Mammary epithelial cell (primary cell): ENCODE measurements at places on chromosomes 4 and X. TPM values are rescaled to one million over a fixed set of nuclear protein-coding genes. Genes with fewer than 3 reads are reported as not detected.

Gene ATP8A1
- 0.67 TPM for total RNA-seq

DNA sequence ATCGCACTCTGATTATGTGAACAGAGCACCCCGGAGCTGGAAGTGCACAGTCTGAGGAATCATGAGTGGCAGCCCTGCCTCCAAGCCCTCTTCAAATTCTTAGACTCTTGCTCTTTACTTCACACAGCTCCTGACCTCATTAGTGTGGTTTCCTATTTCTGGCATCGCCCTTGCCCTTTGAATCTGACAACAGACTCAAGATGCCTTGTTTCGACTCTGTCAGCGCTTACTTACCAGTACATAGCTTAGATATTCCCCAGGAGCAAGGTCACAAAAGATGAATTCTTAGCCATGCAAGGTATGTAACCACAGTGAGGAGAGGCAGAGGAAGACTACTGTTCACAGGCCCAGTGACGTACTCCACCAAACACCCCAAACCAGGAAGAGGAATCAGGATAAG, 167.2 kb downstream of the KDR start:
- DNase-seq, result no peak

Gene PCDH11X
- not detected in 2 replicates for total RNA-seq

Gene PAGE4
- not detected for total RNA-seq

Gene KDR
- 1.2 TPM for total RNA-seq

DNA sequence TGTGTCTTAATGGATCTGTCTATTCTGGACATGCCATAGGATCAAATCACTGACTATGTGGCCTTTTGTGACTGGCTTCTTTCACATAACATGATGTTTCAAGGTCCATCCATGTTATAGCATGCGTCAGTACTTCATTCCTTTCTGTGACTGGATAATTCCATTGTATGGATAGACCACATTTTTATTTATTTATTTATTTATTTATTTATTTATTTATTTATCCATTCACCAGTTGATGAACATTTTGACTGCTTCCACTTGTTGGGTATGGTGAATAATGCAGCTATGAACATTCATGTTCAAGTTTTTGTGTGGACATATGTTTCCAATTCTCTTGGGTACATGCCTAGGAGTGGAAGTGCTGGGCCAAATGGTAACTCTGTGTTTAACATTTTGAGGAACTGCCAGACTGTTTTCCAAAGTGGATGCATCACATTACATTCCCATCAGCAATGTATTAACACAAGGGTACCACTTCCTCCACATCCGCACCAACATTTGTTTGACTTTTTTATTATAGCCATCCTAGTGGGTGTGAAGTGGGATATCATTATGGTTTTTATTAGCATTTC, 14.0 kb downstream of the RTL5 start:
- no peak for DNase-seq

- peak; percentile 19 for DNase-seq
Measured at GRCh38 chr4:86223472-86223871, 136.4 kb downstream of the MAPK10 start.

DNA sequence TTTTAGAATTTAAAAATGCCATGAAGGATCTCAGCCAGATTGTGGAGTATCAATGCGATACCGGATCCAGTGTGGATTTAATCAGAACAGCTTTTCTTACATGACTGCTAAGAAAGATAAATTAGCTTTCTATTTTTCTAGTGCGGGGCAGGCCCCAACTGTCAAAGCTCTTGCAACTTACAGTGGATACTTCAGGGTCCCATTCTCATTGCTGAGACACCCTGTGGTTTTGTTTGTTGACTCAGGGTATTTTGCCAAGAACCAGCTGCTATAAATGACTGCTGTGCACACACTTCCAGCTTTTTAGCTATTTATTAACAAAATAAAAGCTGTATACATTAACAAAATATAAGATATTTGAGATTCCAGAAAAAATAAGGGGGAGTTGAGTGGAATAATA, 166.4 kb downstream of the DCLK2 start:
- no peak for DNase-seq

DNA sequence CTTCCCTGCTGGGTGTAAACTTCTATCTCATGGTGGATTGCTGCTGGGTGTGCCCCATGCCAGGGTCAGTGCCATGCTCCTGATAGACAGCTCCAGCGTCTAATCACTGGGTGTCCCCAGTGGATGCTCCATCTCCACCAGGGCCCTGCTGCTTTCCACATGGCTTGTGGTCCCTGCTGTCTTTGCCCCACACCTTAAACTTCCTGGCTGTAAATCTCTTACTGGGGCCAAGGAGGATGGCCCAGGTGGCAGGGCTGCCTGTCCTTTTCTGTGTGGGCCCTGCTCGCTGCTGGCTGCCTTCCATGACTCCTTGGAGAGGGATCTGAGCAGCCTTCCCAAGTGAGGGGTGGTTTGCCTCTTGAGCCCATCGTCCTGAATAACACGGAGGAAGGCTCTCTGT, 51.8 kb downstream of the RGS12 start:
- DNase-seq, result no peak

Gene MAGEB3
- total RNA-seq, result not detected

- DNase-seq, result no peak
Measured at GRCh38 chr4:26937567-26937966, 76.9 kb downstream of the STIM2 start.

DNA sequence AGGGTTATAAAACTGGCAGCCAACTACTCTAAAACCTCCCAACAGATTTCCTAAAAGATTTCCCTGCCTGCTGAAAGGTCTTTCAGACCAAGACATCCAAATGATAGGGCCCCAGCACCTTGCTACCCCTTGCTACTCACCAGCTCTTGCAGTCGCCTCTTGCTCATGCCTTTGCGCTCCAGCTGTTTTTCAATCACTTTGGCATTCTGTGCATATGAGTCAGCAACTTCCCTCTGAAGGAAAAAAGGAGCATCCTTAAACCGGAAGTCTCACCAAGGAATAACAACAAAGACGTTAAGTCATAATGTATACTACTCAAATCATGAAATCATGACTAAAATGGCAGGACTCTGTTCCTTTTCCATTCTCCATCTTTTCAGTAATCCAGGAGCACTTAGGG, 24.0 kb downstream of the STEEP1 start:
- DNase-seq, result no peak

DNA sequence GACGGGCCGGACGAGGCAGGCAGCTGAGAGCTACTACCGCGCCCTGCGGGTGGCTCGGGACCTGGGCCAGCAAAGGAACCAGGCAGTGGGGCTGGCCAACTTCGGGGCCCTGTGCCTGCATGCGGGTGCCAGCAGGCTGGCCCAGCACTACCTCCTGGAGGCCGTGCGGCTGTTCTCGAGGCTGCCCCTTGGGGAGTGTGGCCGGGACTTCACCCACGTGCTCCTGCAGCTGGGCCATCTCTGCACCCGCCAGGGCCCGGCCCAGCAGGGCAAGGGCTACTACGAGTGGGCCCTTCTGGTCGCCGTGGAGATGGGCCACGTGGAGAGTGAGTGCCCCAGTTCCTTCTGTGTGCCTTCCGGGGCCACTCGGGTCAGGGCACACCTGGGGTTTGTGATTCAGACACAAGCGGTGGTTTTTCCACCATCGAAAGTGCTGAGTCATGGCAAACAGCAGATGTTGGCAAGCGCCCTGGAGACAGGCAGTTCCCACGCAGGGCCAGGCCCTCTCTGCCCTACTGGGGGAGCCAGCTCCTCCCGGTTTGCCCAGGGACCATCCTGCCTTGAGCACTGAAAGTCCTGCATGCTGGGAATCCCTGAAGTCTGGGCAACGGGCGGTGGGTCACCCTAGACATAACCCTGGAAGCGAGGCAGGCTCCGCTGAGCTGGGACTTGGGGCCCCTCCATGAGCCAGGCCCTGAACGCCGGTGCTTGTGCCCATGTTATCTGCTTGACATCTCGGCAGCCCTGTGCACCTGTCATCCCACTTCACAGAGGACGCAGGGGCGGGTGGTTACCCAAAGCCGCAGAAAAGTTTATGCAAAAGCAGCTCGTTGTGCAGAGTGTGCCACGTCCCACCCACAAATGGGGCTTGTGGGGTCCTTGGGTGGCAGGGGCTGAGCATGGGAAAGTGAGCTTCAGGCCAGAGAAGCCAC, 29.5 kb downstream of the SH3TC1 start:
- DNase-seq, result peak; percentile 95

DNA sequence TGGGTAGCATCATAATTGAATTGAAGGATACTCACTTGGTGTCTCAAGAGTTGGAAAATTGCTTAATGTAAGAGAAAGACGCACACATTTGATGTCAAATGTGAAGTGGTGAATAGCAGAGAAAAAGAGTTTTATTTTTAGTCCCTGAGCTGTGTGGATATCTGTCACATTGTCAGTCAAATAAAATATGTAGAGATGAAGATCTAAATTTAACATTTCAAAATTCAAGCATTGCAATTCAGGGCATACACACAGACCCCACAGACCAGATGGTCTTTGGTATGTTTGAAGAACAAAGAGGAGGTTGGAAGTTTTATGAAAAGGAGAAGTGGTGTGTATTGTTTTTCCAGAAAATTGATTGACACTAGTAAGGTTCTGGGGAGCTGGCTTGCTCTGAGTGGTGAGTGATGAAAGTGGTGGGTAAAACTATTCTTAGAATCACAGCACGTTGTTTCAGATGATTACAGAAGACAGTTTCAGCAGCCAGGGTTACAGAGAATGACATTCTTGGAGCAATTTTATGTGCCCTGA, 44.9 kb upstream of the BBS12 start:
- no peak for DNase-seq
